ENCODE measurements at places on chromosomes 5 and 9. TPM values are rescaled to one million over a fixed set of nuclear protein-coding genes. Genes with fewer than 3 reads are reported as not detected.

DNA sequence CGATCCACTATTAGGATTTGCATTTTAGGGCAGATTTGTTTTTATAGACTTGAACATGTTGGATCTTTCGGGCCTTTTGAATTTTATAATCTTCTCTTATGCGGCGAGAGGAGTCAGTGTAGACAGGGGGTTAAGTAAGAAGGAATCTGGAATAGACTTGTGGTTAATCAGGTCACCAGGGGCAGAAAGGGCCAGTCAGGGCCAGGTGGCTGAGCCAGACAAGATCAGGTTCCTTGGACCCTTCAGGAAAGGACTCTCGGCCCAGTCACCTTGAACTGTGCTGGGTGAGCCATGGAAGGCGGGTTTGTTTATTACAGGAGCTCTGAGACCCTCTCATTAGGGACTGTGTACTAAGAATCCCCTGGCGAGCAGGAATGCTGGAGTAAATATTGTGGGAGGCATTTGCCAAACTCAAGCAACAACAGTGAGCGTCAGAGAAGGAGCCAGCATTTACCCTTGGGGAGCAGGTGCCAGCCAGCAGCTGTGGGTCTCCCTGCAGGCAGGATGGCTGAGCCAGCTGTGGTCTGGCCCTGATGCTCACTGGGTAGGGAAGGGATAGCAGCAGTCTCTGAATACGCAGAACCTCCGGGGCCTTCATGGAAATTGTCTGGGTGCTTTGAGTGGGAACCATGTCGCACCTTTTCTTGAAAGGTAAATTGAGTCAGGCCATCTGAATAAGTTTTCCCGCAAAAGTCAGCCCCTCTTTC lies 79.2 kb downstream of the UBE2QL1 start:
- DNase-seq, result peak; percentile 29
- no peak overlapping the region for H3K27ac ChIP-seq
- H3K4me3 ChIP-seq, result no peak overlapping the region
- H3K4me1 ChIP-seq, result no peaks in the 10 kb centered on the region
- H3K36me3 ChIP-seq, result no peaks in the 10 kb centered on the region

DNA sequence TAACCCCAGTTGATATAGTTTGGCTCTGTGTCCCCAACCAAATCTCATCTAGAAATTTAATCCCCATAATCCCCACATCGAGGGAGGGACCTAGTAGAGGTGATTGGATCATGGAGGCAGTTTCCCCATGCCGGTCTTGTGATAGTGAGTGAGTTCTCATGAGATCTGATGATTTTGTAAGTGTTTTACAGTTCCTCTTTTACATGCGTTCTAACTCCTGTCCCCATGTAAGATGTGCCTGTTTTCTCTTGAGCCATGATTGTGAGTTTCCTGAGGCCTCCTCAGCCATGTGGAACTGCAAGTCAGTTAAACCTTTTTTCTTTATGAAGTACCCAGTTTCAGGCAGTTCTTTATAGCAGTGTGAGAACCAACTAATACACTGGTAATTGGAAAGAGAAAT lies 73.6 kb downstream of the CDH12 start:
- no peak overlapping the region for H3K4me3 ChIP-seq
- H3K4me1 ChIP-seq, result no peaks in the 10 kb centered on the region
- no peaks in the 10 kb centered on the region for H3K27me3 ChIP-seq
- H3K36me3 ChIP-seq, result no peaks in the 10 kb centered on the region
- DNase-seq, result no peak
- no peak overlapping the region for H3K27ac ChIP-seq

DNA sequence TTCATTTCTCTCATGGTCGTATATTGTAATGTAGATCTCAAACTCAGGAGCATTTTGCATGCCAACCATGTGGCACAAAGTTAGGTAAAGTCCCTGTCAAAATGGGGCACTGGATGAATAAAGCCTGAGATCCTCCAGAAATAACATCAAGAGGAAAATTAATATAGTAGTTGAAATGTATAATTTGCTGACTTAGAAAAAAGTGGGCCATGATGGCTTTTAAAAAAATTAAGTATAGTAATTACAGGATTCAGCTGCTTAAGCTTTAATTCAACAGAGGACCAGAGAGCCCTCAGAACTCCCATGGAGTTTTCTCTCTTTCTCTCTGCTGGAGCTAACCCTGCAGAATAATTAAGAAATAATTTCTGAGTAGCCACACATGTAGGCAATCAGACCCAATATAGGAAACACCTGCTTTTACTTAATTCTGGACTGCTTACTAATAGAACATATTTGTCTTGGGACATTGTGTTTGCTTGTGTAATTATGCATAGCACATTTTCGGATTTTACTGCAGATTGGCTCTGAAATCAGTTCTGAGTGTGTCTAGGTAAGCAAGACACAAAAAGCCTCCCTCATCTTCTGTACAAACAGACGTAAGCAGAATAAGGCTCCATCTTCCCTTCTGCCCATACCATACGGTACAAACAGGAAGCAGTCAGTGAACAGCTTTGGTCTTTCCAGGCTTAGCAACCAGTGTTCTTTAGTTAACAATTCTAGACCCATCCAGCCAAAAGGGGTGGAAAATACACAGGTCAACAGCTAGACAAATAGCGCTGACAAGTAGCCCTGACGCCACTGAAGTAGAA lies 26.5 kb upstream of the PCSK1 start:
- no peaks in the 10 kb centered on the region for H3K27me3 ChIP-seq
- no peaks in the 10 kb centered on the region for H3K4me1 ChIP-seq
- H3K4me3 ChIP-seq, result no peak overlapping the region
- no peak for DNase-seq

GRCh38 chr5:21646469-21646868 lies 1206.7 kb downstream of the CDH12 start:
- H3K4me1 ChIP-seq, result no peaks in the 10 kb centered on the region
- H3K4me3 ChIP-seq, result no peak overlapping the region
- H3K36me3 ChIP-seq, result no peaks in the 10 kb centered on the region
- no peak overlapping the region for H3K27ac ChIP-seq

GRCh38 chr9:137900584-137901310 lies 23.2 kb downstream of the CACNA1B start:
- H3K4me1 ChIP-seq, result no peaks in the 10 kb centered on the region
- no peak overlapping the region for H3K27ac ChIP-seq
- no peak overlapping the region for H3K4me3 ChIP-seq
- no peaks in the 10 kb centered on the region for H3K36me3 ChIP-seq
- DNase-seq, result no peak

GRCh38 chr9:33637881-33638280 lies 113.8 kb downstream of the ANKRD18B start:
- H3K27ac ChIP-seq, result no peak overlapping the region
- H3K4me1 ChIP-seq, result peaks cover 5% of the 10 kb centered on the region
- DNase-seq, result no peak
- no peak overlapping the region for H3K4me3 ChIP-seq

DNA sequence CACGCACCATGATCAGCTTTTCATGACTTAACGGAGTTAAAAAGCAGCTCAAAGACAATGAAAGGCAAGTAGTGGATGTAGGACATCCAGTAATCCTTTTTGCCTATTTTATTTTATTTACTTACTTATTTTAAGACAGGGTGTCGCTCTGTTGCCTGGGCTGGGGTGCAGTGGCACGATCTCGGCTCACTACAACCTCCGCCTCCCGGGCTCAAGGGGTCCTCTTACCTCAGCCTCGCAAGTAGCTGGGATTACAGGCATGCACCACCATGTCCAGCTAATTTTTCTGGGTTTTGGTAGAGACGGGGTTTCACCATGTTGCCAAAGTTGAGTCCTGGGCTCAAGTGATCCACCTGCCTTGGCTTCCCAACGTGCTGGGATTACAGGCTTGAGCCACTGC lies 148.9 kb downstream of the DAB2IP start:
- no peak overlapping the region for H3K27ac ChIP-seq
- no peaks in the 10 kb centered on the region for H3K4me1 ChIP-seq
- peaks cover 8% of the 10 kb centered on the region for H3K27me3 ChIP-seq
- no peaks in the 10 kb centered on the region for H3K36me3 ChIP-seq
- peak; percentile 30 for DNase-seq
- no peak overlapping the region for H3K4me3 ChIP-seq

DNA sequence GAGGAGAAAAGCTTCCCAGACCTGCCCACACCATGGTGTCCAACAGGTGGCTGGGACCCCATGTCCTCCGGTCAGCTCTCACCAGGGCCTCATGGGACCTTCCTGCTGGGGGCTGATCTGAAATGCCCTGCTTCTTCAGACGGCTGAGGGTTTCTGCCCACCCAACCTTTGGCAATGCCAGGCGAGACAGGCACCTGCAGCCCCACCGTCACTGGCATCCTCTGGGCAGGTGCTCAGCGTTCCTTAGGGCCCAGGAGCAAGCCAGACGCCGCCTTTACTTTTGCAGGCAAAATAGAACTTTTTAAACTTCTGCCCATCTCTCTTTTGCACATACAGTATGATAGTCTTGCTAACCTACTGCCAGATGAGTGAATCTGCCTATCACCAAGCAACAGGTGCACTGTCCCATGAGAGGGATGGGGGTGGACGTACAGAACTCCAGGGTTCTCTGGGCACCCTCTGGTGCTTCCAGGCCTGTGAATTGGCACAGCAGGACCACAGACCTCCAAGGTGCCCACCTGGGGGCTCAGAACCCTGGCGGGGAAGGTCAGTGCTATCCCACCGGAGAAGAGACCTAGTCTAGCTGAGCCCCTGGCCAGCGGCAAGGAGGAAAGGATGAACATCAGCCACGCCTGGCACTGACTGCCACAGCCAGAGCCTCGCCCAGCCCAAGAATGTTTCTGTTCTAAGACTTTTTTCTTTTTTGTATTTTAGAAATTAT lies 7.5 kb downstream of the OBP2B start:
- H3K4me3 ChIP-seq, result no peak overlapping the region
- H3K27me3 ChIP-seq, result peaks cover 8% of the 10 kb centered on the region
- H3K4me1 ChIP-seq, result no peaks in the 10 kb centered on the region
- DNase-seq, result no peak
- no peak overlapping the region for H3K27ac ChIP-seq

DNA sequence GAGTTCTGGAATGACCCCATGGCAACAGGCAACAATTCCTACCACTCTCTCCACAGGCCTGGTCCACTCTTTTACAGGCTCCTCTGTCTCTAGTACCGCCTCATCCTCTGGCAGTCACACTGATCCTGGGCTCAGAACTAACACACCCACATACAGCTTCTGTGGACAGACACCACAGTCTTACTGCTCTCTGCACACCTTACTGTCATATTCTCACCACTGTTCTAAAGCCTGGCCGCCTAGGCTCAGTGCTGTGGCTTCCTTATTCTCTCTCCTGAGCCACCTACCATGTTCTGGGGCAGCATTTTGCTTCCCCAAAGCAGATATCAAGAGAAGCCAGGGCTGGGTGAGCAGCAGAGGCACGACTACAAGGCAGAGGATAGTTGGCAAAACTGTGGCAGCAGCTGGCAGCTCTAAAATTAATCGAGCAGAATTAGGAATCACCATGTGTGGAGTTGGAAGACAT lies 14.8 kb downstream of the REEP5 start:
- H3K4me1 ChIP-seq, result no peaks in the 10 kb centered on the region
- DNase-seq, result no peak
- H3K36me3 ChIP-seq, result peaks cover 22% of the 10 kb centered on the region
- no peak overlapping the region for H3K4me3 ChIP-seq

- no peaks in the 10 kb centered on the region for H3K4me1 ChIP-seq
- no peak overlapping the region for H3K4me3 ChIP-seq
- no peaks in the 10 kb centered on the region for H3K36me3 ChIP-seq
- H3K27me3 ChIP-seq, result no peaks in the 10 kb centered on the region
These were observed 28.4 kb upstream of the DPYSL3 start for GRCh38 chr5:147538236-147538635.

GRCh38 chr5:137935190-137935589 lies 45.9 kb downstream of the PKD2L2 start:
- peaks cover 41% of the 10 kb centered on the region for H3K36me3 ChIP-seq
- H3K27ac ChIP-seq, result no peak overlapping the region
- DNase-seq, result no peak
- no peak overlapping the region for H3K4me3 ChIP-seq
- no peaks in the 10 kb centered on the region for H3K4me1 ChIP-seq
- H3K27me3 ChIP-seq, result no peaks in the 10 kb centered on the region

GRCh38 chr5:120297616-120298015 lies 166.5 kb upstream of the PRR16 start:
- no peak overlapping the region for H3K27ac ChIP-seq
- H3K4me3 ChIP-seq, result no peak overlapping the region
- no peaks in the 10 kb centered on the region for H3K4me1 ChIP-seq
- H3K27me3 ChIP-seq, result no peaks in the 10 kb centered on the region
- H3K36me3 ChIP-seq, result no peaks in the 10 kb centered on the region

DNA sequence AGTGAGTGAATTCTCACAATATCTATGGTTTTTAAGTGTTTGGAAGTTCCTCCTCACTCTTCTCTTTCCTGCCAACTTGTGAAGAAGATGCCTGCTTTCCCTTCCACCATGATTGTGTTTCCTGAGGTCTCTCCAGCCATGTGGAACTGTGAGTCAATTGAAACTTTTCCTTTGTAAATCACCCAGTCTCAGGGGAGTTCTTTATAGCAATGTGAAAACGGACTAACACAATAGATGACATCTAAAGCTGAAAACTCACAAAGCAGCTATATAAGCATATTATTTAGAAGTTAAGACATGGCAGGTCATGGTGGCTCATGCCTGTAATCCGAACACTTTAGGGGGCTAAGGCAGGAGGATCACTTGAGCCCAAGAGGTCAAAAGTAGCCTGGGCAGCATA lies 130.2 kb downstream of the ARRDC3 start:
- DNase-seq, result no peak
- no peaks in the 10 kb centered on the region for H3K27me3 ChIP-seq
- H3K4me1 ChIP-seq, result peaks cover 2% of the 10 kb centered on the region
- no peak overlapping the region for H3K27ac ChIP-seq
- no peak overlapping the region for H3K4me3 ChIP-seq
- no peaks in the 10 kb centered on the region for H3K36me3 ChIP-seq

DNA sequence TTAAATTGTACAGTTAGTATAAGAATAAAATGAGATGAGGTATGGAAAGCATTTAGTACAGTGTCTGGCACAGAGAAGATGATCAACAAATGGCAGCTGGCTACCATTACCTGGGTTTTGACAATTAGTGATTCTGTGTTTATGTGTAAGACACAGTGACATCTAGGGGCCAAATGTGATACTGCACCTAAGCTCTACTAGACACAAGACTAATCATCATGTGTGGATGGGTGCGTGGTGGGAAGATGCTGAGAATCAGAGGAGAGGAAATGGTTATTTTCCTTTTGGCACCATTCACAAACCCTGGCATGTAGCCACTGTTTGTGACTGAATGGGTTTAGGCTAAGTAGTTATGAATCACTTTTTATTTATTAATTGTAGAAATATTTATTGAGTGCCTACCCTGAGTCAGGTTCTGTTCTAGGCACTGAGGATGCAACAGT lies 109.8 kb upstream of the TBC1D2 start:
- no peaks in the 10 kb centered on the region for H3K4me1 ChIP-seq
- H3K4me3 ChIP-seq, result peak overlapping the region; percentile 69
- H3K27ac ChIP-seq, result no peak overlapping the region
- peak; percentile 77 for DNase-seq

PPP3R2 gene
- not detected for total RNA-seq

PAEP gene
- total RNA-seq, result not detected

NUTM2F gene
- total RNA-seq, result not detected

TMEM252 gene
- not detected for total RNA-seq

SLC6A18 gene
- total RNA-seq, result not detected

SLC6A3 gene
- total RNA-seq, result 0.18 TPM

PCDHGA5 gene
- total RNA-seq, result 3.0 TPM

TMC1 gene
- total RNA-seq, result not detected

SMIM15 gene
- 64.6 TPM for total RNA-seq

REEP5 gene
- total RNA-seq, result 36.7 TPM

SUSD3 gene
- 6.3 TPM for total RNA-seq

WNK2 gene
- 80.1 TPM for total RNA-seq
